CD4-positive, alpha-beta T cell treated with Interferon alpha-2 for 1 hour (primary cell): ENCODE measurements at places on chromosomes 11 and 22.

DNA sequence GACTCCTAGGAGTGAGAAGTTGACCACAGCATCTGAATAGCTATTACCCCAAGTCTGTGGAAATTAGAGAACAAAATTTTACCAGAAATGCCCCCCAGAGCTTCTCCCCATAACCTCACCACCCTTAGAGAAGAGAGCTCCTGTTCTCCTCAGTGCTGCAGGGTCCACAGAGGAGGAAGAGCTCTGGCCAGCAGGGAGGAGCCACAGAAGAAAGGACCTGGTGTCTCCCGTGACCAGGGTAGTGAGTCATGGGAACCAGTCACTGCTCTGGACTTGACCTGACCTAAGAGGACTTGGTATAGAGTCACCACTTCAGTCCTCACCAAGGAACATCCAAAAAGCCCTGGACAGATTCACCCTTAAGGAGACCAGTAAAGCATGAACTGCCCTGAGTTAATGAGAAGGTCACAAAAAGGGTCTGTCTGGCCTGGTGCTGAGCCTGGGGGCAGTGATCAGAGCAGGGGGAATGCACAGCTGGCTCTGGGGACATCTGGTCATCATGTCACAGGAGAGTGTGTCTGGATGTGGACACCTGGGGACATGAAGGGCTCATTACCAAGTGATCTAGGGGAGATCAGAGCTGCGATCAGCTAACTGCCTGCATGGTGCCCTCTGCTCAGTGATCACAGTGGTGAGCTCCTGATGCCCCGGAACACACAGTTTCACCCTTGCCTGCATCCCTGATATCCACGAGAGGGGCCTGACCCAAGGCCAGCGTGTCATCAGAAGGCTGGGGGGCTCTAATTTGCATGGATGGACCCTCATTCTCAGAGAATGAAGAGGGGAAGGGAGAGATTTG is 103.3 kb upstream of the TOP3B start:
- no peak for DNase-seq

DNA sequence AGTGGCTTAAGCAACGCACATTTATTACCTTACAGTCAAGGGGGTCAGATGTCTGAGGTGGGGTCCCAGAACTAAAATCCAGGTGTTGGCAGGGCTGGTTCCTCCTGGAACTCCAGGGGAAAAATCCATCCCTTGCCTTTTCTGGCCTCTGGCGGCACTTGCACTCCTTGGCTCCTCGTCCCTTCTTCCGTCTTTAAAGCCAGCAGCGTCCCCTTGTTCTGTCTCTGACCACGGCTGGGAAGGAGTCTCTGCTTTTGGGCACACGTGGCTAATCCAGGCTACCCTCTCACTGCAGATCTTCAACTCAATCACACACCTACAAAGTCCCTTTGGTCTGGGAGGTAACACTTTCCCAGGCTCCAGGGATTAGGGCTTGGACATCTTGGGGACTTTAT is 73.5 kb upstream of the WNT7B start:
- DNase-seq = no peak

- no peak for DNase-seq
Observed at GRCh38 chr11:119092880-119093842, 8.5 kb downstream of the HMBS start.

- no peak for DNase-seq
Observed at GRCh38 chr11:16933756-16934603, 80.2 kb downstream of the PLEKHA7 start.

DNA sequence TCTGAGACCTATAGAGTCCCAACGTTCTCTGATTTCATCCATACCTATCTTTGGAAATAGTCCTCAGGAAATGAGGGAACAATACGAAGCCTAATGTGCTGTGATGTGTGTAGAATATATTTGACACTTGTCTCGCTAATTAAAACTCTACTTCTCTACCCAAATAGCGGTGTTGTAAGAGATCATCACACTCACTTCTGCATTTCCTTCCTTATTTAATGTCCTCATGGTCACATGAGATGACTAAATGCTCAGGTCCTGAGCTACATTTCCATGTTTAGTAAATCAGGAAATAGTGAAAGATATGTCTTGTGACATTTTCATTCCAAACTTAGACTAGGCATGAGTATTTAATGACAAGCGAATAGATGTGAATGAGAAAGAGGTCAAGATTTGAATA is 112.3 kb downstream of the MAML2 start:
- DNase-seq = no peak

DNA sequence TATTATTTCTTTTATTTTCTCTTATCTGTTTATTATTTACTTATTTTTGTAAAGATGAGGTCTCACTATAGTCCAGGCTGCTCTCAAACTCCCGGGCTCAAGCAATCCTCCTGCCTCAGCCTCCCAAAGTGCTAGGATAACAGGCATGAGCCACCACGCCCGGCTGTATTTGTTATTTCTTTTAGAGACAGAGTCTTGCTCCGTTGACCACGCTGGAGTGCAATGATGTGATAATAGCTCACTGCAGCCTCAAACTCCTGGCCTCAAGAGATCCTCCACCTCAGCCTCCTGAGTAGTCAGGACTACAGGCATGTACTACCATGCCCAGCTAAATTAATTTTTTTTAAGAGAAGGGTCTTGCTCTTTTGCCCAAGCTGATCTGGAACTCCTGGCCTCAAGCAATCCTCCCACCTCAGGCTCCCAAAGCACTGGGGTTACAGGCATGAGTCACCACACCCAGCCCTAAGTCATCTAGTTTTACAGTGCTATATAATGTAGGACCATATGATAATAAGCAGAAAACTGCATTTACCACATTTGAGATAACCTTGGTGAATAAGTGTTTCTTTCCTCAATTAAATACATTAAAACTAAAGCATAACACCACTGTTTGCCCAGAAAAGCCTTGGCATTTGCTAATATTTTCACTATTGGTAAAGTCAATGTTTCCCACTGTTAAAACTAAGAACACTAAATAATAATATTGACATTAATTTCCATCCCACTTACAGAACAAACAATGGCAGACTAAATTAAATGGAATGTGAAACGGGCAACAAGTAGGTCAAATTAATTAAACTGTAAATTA is 127.5 kb downstream of the SIK3 start:
- no peak for DNase-seq
